Foreskin fibroblast (primary cell): ENCODE measurements at places on chromosomes 1 and 21.

- DNase-seq: no peak
These were observed 237.0 kb upstream of the SGIP1 start for GRCh38 chr1:66296951-66297350.

DNA sequence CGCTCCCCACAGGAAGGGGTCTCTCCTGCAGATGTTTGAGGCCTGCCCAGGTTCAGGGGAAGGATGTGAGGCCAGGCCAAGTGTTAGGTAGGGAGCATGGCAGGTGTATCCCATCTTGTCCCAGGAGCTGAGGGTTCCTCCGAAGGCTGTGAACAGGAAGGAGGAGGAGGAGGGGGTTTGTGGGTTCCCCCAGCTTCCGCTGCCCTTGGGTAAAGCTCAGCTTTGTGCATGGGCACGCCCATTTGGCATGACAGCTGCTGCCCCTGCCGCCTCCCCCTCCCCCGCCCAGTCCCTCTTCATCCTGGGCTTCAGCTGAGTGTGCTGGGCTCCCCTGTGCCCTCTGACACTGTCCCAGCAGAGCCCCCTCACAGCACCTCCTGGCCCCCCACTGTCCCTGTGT is 25.5 kb downstream of the TNFRSF8 start:
- no peak for DNase-seq

DNA sequence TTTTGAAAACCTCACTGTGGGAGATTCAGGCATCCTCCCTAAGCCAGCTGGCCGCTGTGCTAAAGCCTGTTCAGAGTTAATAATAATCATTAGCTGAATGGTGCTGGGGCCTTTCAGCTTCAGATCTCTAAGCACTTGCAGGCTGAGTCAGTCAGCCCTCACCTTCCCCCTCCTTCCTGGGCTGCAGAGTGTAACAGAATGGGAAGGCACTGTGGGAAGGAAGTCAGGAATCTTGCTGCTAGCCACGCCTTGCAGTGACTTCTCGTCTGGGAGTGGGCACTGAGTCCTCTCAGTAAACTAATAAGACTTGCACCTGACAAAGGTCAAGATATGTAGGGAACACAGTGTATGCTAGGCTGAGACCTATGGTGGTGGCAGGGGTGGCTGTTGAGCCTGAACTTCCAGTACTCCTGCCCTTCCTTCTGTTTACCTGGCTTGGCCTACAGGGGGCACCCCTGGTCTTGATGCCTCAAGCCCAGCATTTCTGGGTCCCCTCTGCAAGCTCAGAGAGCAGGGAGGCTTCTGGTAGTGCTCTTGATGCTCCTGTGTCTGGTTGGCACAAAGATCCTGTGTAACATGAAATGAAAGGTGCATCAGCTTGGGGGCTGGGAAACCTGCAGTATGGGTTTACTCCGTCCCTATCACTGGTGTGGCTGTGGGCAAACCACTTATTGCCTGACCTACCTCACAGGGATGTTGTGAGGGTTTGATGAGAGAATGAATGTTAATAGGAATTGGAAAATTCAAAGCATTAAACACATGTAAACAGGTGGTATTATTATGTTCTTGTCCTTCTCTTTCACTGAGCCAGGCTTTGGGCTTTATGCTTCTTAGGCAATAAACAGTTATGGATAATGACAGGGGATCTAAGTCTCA is 6.0 kb downstream of the CYB561D1 start:
- peak; percentile 59 for DNase-seq

- no peak for DNase-seq
These were observed 15.6 kb downstream of the SFPQ start for GRCh38 chr1:35177237-35177786.

GRCh38 chr1:22652881-22653316 is at the start of gene C1QB:
Gene C1QB (plus strand): TSS chr1:22653236. CDS start chr1:22659463, 6,227 bp downstream.
- DNase-seq: no peak

GRCh38 chr1:54456921-54457529 is 50.8 kb upstream of the SSBP3 start:
- DNase-seq: no peak

DNA sequence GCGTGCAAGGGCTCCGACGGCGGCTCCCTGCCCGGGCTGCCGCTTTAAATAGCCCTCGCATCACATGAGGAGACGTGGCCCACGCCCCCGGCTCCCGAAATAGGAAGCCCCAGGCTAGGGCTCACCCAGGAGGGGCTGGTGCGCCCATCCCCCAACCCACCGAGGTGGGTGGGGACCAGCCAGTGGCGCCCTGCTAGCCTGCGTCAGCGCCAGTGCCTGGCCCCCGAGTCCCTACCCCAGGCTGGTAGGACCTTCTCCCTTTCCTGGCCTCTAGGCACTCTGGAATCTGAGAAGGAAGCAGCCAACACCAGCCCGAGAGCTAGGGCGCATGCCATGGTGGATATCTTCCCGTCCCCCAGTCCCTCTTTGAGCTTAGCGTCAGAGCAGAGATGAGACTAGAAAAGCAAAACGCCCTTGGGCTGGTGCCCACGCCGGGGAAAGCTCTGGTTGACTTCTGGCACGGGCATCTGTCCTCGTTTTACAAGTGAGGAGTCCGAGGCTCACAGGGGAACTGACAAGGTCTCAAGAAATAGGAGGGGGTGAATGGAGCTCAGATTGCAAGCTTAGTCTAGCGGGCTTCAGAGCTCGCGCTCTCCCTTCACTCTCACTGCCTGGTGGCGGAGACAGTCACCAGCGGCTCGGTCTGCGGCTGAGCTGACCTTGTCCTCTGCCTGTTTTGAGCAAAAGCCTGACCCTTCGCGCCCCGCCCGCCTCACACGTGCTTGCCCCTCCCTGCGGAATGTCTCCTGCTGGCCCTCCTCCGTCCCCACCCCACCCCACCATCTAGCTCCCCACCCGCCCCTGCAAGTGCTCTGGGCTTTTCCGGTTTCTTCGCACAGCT is at the start of gene FABP3:
Gene FABP3 (minus strand): TSS at position 21 of the 841 bp plus-strand sequence. CDS start 62 bp downstream, outside the sequence.
- DNase-seq: peak; percentile 76

- no peak for DNase-seq
These were observed 8.1 kb upstream of the NTNG1 start for GRCh38 chr1:107132780-107133179.

GRCh38 chr21:39531064-39531463 is 79.3 kb downstream of the SH3BGR start:
- DNase-seq: no peak

DNA sequence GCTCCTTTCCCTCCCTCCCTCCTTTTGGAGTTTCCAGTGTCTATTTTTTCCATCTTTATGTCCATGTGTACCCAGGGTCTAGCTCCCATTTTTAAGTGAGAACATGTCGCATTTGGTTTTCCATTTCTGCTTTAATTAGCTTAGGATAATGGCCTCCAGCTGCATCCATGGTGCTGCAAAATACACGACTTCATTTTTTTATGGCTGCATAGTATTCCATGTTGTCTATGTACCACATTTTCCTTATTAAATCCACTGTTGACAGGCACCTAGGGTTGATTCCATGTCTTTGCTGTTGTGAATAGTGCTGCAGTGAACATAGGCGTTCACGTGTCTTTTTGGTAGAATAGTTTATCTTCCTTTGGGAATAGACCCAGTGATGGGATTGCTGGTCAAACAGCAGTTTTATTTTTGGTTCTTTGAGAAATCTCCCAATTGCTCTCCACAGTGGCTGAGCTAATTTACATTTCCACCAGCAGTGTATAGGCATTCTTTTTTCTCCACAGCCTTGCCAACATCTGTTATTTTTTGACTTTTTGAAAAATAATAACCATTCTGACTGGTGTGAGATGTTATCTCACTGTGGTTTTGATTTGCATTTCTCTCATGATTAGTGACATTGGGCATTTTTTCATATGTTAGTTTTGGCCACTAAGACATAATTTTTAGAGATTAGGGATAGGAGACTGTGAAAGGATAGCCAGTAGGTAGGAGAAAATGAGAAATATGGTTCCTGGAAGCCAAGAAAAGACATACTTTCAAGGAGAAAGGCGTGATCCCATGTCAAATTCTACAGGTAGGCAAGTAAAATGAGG is 50.4 kb downstream of the ADAMTS1 start:
- no peak for DNase-seq

- peak; percentile 22 for DNase-seq
These were observed 21.3 kb downstream of the OVAAL start for GRCh38 chr1:180579961-180580611.

DNA sequence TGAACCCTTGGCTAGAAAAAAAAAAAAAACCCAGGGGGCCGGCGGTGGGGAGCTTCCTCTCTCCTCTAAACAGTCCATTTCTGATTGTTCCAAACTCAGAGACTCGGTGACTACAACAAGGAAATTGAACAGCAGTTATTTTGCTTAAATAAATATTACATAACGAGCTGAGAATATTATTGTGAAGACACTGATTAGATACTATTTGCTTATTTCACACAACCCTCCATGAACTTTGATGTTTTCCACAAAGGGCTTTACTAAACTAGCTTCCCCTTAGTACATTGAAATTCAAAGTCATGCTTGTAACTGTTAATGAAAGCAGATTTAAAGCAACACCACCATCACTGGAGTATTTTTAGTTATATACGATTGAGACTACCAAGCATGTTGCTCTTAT is at the start of gene CFHR5:
Gene CFHR5 (plus strand): TSS at position 279 of the 400 bp plus-strand sequence. CDS start 109 bp downstream, at position 388.
- DNase-seq: no peak

DNA sequence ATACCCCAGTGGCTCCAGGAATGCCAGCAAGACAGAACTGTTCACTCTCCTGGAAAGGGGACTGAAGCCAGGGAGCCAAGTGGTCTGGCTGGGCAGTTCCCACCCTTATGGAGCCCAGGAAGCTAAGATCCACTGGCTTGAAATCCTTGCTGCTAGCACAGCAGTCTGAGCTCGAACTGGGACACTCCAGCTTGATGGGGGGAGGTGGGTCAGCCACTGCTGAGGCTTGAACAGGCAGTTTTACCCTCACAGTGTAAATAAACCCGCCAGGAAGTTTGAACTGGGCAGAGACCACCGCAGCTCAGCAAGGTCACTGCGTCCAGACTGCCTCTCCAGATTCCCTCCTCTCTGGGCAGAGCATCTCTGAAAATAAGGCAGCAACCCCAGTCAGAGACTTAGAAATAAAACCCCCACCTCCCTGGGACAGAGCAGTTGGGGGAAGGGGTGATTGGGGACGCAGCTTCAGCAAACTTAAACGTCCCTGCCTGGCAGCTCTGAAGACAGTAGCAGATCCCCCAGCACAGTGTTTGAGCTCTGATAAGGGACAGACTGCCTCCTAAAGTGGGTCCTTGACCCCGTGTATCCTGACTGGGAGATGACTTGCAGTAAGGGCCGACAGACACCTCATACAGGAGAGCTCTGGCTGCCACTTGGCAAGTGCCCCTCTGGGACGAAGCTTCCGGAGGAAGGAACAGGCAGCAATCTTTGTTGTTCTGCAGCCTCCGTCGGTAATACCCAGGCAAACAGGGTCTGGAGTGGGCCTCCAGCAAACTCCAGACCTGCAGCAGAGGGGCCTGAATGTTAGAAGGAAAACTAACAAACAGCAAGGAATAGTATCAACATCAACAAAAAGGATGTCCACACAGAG is 568.4 kb downstream of the PLA2G4A start:
- DNase-seq: no peak

- DNase-seq: no peak
These were observed 6.3 kb downstream of the KCNQ4 start for GRCh38 chr1:40789661-40790430.

DNA sequence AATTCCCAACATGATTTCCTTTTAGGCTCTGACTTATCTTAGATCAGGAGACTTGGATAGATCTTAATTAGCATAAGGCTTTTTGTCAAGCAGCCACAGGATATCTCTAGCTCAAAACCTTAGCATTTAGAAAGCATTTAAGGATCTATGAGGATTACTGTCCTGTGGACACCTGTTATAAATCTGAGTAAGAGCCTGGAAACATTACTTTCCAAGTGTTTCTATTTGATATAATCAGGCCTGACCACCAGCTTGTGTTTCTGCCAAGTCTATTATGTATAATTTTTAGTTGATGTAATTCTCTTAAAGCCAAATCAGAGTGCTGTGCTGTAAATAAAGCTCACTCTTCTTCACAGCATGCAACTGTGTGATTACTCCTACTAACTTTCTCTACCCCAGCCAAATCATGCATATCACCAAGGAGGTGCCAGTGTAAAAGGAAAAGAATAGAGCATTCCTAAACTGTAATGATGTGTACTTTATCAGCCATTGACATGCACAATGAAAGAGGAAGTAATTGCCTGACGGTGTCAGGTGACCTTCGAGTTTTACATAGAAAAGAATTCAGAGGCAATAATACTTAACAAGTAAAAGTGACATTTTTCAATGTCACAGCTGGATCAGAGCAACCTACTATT is 309.9 kb upstream of the PRMT6 start:
- DNase-seq: no peak

DNA sequence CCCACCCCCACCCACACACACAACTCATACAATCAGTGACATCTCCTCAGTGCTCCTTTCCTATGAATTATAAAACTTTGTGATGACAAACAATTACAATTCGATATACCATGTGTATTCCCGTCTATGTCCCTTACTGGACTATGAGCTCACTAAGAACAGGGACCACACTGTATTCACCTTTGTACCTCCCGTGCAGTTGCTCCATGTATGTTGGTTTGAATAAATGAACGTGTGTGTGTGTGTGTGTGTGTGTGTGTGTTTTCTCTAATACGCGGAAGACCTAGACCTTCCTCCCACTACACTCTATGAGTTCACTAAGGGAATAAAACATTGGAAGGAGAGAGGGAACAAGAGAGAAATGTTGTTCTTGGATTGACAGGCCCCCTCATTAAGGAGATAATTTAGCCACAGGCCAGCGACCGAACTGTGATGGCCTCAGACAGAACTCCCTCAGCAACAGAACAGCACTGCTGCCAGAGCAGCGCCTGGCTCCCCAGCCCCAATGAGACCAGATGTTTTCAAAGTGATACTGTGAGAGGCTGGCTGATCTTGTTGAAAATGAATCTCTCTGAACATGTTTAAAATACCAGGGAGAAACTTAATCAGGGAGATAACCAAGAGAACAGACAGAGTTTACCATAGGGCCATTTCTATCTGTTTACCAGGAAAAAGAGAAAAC is 21.7 kb downstream of the BCAR3 start:
- no peak for DNase-seq

- DNase-seq: peak; percentile 10
These were observed 101.3 kb upstream of the ESRRG start for GRCh38 chr1:216824511-216824910.

DNA sequence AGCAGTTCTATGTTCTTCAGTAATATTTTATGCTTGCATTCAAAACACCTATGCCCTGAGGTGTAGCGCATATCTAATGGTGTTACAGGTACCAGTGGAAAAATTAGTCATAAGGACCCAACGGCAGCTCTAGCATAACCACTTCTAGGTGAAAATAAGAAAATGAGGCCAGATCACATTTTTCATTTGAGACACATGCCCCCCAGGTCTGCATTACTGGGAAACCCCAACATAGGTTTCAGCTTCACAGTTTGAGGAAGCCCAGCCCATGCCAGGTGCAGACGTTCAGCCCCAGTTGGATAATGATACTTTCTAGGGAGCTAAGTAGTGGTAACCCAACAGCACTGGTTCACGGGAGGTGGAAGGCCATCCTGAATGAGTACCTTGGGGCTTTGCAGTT is 129.8 kb downstream of the CNIH3 start:
- no peak for DNase-seq
